ENCODE measurements at places on chromosomes 1 and 21.

DNA sequence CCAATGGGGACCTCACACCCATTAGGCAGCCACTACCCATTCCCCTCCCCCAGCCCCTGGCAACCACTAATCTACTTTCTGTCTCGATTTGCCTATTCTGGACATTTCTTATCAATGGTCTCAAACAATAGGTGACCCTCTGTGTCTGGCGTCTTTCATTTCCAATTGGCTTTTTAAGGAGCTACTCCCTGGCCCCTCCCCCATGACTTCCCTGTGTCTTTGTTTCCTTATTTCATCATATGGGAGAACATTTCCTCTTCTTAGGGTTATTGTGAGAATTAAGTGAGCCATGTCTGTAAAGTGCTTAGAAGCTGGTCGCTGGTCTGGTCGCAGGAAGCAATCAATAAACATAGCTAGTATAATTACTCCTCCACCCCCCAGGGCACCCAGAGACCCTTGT lies 80.9 kb downstream of the SPSB1 start:
- DNase-seq: no peak

DNA sequence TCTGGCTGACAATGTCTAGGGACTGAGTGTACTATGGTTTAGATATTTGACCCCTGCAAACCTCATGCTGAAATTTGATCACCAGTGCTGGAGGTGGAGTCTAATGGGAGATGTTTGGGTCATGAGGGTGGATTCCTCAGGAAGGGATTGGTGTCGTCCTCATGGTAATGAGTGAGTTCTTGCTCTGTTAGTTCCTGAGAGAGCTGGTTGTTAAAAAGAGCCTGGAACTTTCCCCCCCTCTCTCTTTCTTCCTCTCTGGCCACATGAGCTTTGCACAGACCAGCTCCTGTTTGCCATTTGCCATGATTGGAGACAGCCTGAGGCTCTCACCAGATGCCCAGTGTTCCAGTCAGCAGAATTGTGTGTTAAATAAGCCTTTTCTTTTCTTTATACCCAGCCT lies 36.6 kb upstream of the CNIH3 start:
- no peak for DNase-seq

GRCh38 chr1:206065547-206066145 lies 12.7 kb downstream of the RHEX start:
- DNase-seq: no peak

- no peak for DNase-seq
These were observed 1415.1 kb upstream of the PRMT6 start for GRCh38 chr1:105641407-105641806.

- no peak for DNase-seq
These were observed 43.6 kb downstream of the CTTNBP2NL start for GRCh38 chr1:112439592-112439991.

DNA sequence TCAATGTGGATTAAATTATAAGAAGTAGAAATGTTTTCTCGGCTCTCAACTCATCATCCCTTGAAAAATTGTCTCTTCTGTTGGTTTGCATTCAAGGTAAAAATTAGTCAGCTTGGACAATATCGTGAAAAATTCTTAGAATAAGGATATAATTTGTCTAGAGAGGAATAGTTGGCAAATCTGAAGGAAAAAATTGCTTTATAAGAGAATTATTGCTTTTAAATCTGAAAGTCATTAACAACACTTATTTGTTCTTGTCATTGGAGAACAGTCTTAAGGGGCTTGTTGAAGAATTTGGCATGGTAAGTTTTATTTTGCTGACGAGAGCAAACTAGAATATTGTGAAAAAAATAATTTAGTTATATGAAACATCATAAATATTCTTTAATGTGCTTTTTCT lies 26.4 kb downstream of the ANGPTL1 start:
- DNase-seq: no peak

DNA sequence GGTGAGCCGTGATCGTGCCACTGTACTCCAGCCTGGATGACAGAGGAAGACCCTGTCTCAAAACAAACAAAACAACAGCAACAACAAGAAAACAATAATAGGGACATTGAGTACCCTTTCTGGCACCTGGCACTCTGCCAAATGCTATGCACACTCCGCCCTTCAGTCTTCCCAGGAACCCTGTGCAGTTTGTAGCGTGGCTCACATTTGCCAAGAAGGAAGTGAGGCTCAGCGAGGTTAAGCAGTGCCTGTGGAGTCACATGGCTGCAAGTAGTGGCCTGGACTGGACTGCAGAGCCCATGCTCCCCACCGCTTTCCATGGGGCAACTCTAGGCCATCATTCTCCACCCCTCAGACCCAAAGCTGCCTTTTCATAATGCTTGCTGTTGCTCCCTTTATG lies 5.3 kb upstream of the EVA1B start:
- no peak for DNase-seq

GRCh38 chr21:37677006-37677405 lies 239.3 kb downstream of the KCNJ6 start:
- DNase-seq: no peak

DNA sequence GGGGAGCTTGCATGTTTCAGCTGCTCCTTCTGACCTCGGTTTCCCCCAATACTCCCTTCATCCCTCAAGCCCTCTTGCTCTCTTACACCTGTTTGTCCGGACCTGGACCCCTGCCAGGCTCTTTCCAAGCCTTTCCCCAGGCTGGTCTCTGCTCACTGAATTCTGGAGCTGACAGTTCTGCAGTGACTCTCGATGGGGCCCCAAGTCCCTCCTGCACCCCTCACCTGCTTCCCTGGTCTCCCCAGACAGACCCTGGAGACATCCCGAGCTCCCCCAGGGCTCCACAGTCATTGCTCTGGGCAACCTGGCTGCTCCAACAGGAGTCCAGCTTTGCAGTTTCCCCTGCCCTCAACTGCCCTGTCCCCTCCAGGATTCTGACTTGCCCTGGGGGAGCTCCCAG lies 198.6 kb downstream of the GRIK3 start:
- DNase-seq: no peak

- no peak for DNase-seq
These were observed 179.2 kb downstream of the NFIA start for GRCh38 chr1:61261595-61261994.

- no peak for DNase-seq
These were observed 1.7 kb downstream of the CFAP74 start for GRCh38 chr1:2001773-2002411.

GRCh38 chr1:94807742-94808491 lies 12.2 kb upstream of the SLC44A3 start:
- no peak for DNase-seq

GRCh38 chr1:206421616-206422340 lies 48.5 kb upstream of the IKBKE start:
- no peak for DNase-seq

DNA sequence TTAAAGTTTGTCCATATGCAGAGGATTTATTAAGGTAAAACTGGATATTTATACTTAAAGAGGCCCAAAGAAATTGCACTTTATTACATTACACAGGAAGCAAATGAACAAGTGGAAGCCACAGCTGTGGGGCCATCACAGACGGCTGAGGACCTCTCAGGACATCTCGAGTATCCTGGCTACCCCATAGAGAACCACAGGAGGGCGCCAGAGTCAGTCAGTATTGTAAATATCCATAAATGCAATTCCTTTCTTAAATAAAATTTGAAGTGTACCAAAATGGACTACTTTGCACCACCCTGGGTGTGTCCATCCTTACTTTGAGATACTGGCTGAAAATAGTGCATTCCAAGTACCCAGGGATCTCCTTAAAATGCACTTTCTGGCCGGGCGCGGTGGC lies 257.2 kb downstream of the MRPL39 start:
- DNase-seq: no peak
